ENCODE measurements at places on chromosomes 12 and 14.

DNA sequence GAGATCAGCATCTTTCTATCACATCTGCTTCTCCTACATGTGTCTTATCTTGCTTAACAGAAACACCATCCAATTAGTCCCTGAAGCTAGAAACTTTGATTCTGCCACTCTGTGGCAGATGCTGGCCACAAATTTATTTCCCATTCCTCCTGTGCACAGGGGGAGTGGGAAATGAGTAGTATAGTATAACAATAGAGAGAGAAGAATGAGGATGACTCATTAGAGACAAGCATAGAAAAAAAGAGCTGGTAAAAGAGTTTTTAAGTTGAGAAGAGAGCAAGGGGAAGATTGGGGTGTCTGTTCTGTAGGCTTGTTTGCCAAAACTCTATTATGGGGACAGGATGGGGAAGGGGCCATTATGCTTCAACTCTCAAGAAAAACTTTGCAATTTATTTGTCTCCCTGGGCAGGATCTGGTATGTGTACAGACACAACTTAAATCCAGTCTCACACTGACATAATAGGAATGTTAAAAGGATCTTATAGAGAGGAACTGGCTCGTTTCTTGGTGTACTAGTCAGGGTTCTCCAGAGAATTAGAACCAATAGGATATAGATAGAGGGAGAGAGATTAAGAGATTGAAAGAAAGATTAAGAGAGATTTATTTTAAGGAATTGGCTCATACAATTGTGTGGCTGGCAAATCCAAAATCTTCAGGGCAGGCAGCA is 142.6 kb upstream of the CPSF6 start:
- no peak for DNase-seq

- DNase-seq: no peak
These were observed 125.4 kb downstream of the SYT10 start for GRCh38 chr12:33314223-33314622.

DNA sequence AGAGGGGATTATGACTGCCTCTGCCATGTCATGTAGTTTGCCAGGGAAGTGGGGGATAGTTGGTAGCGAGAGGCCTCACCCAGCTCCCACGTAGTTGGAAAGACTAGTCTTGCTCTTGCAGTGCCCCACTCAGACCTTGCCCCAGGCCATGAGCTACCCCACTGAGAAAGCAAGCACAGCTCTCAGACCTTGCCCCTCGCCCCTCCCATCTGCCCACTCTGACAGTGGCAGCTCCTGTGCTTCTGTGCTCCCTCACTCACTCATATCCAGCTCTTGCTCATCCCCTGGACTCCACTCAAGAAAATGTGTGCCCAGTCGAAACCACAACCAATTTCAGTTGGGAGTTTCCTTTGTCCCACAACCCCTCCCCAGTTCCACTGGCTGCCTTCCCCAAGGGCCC is 55.5 kb upstream of the BDKRB2 start:
- DNase-seq: no peak

GRCh38 chr12:99686142-99686541 is 38.6 kb downstream of the GARIN6 start:
- DNase-seq: no peak

DNA sequence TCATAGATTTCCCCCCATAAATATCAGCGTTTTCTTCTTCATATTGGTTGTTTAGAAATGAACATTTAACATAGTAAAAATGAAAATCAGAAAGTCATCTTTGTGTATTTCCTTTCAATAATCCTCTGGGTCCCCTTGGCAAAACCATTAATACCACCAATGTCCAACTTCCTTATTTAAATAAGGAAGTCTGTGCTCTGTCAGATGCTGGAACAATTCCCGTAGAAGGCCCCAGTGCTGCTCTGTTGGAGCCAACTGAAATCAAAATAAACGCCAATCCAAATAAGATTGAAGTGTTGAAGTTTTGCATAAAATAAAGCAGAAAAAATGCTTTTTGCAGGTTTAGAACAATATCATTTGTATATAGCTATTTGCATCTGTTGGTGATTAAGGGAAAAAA is 93.1 kb downstream of the PPM1H start:
- no peak for DNase-seq

GRCh38 chr12:48795550-48796455 is 6.9 kb upstream of the ADCY6 start:
- no peak for DNase-seq

- DNase-seq: no peak
These were observed 109.5 kb downstream of the TSPAN9 start for GRCh38 chr12:3186546-3187215.

DNA sequence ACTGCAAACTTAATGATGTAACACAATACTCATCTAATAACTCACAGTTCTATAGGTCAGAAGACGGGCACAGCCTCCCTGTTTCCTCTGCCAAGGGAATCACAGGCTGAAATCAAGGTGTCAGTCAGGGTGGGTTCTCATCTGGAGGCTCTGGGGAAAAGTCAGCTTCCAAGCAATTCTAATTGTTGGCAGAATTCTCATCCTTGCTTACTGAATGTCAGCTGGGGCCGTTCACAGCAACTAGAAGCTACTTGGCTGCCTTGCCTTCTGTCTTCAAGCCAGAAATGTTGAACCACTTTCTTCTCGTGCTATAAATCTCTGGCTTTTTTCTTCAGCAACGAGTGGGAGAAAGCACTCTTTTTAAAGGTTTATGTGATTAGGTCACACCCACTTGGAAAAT is 80.1 kb upstream of the PDZRN4 start:
- DNase-seq: no peak

- DNase-seq: no peak
These were observed 20.0 kb downstream of the ITGA7 start for GRCh38 chr12:55687746-55688145.

DNA sequence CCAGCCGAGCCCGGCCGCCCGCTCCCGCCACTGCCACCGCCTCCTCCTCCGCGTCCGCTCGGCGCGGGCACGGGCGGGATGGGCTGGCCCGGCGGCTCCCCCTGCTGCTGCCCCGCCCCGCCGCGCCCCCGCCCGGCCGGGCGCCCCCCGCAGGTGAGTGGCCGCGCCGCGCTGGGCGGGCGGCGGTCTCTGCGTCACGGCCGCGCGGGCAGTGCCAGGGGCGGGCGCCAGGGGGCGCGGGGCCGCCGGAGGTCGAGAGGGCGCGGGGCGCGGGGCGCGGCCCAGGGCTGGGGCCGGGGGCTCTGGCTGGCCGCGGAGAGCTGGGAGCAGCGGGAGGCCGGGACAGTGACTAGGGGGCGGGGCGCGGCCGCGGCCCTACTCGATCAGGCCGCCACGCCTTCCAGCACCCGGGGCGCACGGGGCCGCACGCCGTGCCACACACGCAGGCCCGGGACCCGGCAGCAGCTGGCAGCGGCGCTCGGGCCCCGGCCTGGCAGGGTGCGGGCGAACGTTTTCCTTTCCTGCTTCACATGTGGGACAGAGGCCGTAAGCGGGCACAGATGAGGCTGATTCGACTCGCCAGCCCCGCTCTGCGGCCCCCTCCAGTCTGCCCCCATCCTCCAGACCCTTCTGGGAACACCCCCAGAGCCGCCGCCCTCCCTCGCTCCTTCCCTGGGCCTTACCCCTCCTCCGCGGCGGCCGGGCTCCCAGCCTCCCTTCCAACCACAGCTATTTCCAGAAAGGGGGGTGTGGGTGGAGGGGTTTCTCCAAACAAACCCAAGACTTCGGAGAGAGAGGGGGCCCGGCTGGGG is 2.4 kb upstream of the TNS2 start:
- DNase-seq: peak; percentile 64

GRCh38 chr14:76428611-76429010 is 52.7 kb downstream of the ESRRB start:
- no peak for DNase-seq

GRCh38 chr14:20093442-20093841 is 17.1 kb upstream of the OR4K17 start:
- DNase-seq: no peak

DNA sequence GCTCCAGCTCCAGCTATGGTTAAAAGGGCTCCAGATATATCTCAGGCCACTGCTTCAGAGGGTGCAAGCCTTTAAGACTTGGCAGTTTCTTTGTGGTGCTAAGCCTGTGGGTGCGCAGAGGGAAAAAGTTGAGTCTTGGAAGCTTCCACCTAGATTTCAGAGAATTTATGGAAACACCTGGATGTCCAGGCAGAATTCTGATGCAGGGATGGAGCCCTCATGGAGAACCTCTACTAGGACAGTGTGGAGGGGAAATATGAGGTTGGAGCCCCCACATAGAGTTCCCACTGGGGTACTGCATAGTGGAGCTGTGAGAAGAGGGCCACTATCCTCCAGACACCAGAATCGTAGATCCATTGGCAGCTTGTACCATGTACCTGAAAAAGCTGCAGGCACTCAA is 69.9 kb downstream of the SDR9C7 start:
- DNase-seq: no peak

DNA sequence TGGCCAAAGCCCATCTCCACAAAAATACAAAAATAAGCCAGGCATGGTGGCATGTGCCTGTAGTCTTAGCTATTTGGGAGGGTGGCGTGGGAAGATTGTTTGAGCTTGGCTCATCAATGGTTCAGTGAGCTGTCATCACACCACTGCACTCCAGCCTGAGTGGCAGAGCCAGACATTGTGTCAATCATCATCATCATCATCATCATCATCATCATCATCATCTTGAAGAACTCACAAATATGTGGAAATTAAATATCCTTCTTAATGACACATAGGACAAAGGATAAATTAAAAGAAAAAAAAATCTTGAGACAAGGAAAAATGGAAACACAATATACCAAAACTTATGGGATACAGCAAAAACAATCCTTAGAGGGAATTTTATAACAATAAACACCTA is 132.5 kb downstream of the LRFN5 start:
- no peak for DNase-seq
